Right renal pelvis (tissue), 4 donors: ENCODE measurements at places on chromosomes 7 and 10. TPM values are rescaled to one million over a fixed set of nuclear protein-coding genes. Genes with fewer than 3 reads are reported as not detected.

ADAM22 gene
- 15.4 TPM for polyA plus RNA-seq

GFRA1 gene
- 19.6 TPM for polyA plus RNA-seq

HOXA2 gene
- polyA plus RNA-seq: 8.2 TPM

MAT1A gene
- polyA plus RNA-seq: 1.3 TPM

FFAR4 gene
- not detected for polyA plus RNA-seq

AUTS2 gene
- polyA plus RNA-seq: 67.5 TPM

TRIM50 gene
- 0.24 TPM for polyA plus RNA-seq

- no peak for DNase-seq
Observed at GRCh38 chr10:52525761-52526160, 211.7 kb downstream of the DKK1 start.

DNA sequence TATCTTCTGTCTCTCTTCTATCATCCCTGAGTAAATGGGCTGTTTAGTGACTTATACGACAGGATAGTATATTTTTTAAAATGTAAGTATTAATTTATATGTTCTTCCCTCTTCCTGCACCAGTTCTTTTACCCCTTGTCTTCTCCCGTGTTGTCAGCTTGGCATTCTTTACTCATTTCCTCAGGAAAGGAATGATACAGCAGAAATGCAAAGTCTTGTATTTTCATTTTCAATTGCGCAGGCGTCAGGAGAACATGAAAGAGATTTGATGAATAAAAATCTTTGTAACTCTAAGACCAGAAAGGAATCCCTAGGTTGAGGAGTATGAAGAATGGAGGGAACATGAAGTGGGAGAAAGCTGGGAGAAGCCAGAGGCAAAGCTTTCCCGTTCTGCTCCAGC lies 18.8 kb upstream of the VPS41 start:
- DNase-seq: no peak

GRCh38 chr7:113464096-113464855 lies 345.9 kb upstream of the SMIM30 start:
- DNase-seq: no peak

GRCh38 chr7:127208351-127208750 lies 44.4 kb downstream of the GRM8 start:
- DNase-seq: no peak

DNA sequence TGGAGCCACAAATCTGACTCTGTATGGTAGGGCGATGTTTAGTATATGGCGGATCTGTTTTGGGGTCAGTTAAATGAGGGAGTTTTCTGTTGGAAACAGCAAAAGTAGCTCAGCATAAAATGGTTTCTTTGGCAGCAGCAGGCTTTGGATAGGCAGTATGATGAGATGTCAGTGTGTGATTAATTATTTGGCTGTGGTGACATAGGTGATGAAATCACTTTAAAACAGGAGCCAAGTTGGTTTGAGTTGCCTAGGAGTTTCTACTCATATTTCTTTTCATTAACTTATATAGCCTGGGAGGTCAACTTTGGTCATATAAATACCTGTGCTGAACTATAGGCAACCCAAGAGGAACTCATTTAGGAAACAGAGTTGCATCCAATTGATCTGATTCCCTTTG lies 291.2 kb downstream of the LRMDA start:
- no peak for DNase-seq
